ENCODE measurements at places on chromosomes 5 and 9.

DNA sequence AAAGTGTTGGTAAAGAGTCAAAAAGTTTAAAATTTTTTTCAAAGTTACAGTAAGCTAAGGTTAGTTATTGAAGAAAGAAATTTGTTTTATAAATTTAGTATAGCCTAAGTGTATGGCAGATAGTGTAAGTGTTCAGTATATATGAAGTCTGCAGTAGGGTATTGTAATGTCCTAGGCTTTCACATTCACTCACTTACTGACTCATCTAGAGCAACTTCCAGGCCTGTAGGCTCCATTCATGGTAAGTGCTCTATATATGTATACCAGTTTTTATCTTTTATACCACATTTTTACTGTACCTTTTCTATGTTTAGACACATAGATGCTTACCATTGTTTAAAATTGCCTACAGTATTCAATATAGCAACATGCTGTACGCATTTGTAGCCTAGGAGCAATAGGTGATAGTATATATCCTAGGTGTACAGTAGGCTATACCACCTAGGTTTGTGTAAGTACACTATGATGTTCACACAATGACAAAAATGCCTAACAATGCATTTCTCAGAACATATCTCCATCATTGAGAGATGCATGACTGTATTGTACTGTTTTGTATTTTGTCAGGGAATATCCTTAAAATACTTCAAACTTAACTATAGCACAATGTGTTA lies 38.5 kb downstream of the CYSTM1 start:
- DNase-seq, result no peak

GRCh38 chr9:119500072-119500771 lies 131.0 kb upstream of the BRINP1 start:
- no peak for DNase-seq

DNA sequence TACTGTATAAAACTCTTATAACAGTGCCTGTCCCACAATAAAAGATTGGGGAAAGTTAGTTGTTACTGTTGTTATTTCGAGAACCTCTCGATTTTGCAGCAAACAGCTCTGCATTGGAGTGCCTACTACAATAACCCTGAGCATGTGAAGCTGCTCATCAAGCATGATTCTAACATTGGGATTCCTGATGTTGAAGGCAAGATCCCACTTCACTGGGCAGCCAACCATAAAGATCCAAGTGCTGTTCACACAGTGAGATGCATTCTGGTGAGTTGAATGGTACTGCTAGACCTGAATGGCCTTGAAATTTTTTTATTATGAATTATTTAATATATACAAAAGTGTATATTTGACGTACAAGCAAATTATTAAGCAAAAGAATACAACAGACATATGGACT lies 123.2 kb downstream of the TEX10 start:
- no peak for DNase-seq

DNA sequence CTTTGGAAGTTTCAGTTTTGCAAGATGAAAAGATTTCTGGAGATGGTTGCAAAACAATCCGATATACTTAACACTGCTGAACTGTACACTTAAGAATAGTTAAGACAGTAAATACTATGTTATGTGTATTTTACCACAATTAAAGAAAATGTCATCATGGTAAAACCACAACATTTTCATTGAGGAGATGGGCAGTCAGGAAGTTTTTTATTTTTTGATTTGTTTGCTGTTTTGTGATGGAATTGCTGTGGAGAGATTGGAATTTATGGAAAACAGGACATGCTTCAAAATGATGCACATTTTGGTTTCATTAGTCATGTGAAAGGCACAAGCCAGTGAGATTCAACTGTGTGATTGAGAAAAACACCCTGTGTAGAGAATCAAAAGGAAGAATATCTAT lies 90.5 kb upstream of the AGXT2 start:
- no peak for DNase-seq

DNA sequence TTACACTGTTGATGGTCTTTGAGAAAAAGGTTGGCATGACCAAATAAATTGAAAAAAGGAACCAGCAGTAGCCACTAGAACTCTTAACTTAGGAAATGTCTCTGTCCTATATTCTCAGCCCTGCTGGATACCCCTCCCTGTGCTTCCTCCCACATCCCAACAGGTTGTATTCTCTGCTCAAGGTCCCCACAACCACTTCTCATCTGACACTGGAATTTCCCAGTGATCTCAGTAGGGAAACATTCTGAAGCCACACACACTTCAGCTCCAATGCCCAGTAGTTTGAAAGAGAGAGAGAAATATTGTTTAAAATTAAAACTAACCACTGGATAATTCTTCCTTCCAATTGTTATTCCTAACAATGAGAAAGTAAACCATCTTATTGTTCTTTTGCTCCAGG lies 30.0 kb upstream of the NREP start:
- DNase-seq, result no peak

GRCh38 chr5:171961117-171961516 lies 45.3 kb downstream of the FBXW11 start:
- no peak for DNase-seq

- DNase-seq, result no peak
Measured at GRCh38 chr5:101663543-101663942, 632.5 kb downstream of the SLCO4C1 start.

DNA sequence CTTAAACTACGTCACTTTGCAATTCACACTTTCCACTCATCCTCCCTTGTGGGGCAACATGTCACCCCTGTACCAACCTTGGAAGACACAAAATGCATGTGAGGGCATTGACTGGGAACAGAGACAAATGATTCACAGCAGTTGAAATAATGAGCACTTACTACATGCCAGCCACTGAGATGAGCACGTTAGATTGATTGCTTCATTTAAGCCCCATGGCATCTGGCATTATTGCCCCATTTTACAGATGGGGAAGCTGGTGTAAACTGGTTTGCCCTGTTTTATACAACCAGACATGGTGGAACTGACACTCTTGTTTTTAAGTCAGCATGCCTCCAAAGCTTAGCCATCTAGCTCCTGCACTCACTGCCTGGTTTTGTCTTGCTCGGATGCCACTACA lies 204.7 kb downstream of the PAPPA start:
- no peak for DNase-seq

DNA sequence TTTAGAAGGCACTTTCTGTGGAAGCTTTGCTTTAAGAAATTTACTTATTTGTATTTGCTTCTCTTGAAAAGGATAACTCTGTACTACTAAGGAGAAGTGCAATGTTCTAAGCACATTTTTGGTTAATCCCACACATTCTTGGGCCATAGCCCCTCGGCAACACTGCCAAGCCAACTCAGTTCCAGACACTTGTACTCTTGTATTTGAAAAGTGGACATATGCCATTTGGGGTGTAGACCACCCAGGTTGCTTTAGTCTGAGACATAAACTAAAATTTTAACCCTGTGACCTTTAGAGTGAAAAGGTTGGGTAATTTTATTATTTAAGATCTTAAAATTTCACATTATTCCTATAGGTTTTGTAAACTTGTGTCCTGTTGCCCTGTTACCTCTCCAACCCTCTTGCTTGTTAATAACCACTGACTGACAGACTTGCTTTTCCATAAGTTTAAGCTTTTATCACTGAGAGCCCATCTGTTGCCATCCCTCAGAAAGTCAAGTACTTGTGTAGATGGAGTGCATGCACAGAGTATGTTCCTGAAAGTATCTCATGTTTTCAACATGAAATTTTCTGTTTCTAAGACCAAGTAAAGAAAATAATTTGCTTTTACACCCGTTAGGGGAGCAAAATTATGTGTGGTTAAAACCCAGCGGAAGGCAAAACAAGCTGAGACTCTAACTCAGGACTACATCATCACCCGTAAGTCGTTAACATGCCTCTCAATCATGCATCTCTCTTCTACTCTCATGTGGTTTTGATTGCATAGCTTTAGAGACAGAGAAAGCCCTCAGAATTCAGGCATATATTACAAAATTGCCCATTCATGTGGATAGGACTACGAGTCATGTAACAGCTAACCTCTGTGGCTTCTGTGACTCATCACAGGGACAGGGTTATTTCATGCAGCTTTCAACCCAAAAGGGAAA lies 117.3 kb downstream of the GDNF start:
- no peak for DNase-seq

DNA sequence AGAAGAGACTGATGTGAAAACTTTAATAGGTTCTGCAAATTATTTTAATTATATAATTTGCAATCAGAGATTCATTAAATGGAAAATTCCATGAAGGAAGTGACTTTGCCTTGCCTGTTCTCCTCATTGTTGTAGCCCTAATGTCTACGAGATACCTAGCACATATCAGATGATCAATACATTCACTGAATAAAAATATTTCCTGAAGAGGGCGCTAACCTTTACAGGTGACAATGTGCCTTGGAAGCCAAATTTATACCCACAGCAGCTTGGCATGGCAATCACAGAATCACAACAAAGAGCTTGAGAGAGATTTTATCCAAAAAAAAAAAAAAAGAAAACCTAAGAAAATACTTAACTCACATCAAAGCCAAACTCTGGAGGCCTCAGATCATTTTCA lies 17.4 kb downstream of the HAUS6 start:
- no peak for DNase-seq

DNA sequence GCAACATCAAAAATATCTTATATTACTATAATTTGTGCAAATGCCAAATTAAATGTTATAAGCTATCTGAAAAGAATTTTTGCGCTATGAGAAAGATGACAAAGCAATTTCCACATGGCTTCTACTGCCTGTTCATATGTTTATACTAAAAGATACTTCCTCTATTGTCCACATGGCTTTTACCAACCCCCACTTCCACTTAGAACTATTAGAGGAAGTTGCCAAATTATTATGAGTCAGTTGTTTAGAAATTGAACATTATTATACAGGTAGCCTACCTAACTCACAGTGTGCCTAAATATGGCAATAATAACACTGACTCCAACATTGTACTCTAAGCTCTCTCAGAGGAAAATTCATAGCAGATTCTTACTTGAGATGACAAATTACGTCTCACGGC lies 37.6 kb upstream of the SLC27A6 start:
- no peak for DNase-seq

DNA sequence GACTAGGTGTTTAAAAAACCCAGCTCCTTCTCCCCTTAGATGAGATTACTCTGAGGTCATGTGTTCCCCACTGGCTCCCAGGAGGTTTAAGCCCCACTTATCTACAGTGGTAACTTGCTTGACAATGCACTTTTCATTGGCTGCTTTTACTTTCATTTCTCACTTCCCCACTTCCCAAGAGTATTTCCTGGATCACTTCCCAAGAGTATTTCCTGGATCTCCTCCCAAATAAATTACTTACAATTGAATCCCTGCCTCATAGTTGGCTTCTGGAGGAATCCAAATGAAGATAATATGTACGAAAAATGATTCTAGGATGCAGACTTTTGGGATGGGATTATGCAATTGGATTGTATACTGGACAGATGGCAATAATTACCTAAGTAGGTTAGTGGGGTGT lies 47.1 kb upstream of the CHSY3 start:
- DNase-seq, result no peak

DNA sequence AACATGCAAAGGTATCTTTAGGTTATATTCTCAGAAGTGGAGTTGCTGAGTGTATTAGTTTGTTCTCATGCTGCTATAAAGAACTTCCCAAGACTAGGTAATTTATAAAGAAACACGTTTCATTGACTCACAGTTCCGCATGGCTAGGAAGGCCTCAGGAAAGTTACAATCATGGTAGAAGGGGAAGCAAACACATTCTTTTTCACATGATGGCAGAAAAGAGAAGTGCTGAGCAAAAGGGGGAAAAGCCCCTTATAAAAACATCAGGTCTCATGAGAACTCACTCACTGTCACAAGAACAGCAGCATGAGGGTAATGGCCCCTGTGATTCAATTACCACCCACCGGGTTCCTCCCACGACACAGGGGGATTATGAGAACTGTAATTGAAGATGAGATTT lies 163.6 kb upstream of the PRLR start:
- no peak for DNase-seq

GRCh38 chr5:111635151-111635902 lies 121.7 kb downstream of the NREP start:
- DNase-seq, result no peak

GRCh38 chr5:103703617-103704016 lies 141.0 kb upstream of the NUDT12 start:
- DNase-seq, result no peak
